ENCODE measurements at places on chromosomes 6 and 20. TPM values are rescaled to one million over a fixed set of nuclear protein-coding genes. Genes with fewer than 3 reads are reported as not detected.

The TJAP1 gene
- total RNA-seq = 10.1 TPM

The RNF217 gene
- 13.4 TPM for total RNA-seq

The TRIM40 gene
- total RNA-seq = not detected

The CCN5 gene
- 1.5 TPM for total RNA-seq

The NKX2-2 gene
- total RNA-seq = not detected

The MEP1A gene
- not detected for total RNA-seq

The DBNDD2 gene
- total RNA-seq = 3.4 TPM

The ANKRD6 gene
- 2.0 TPM for total RNA-seq

The LYRM4 gene
- 14.4 TPM for total RNA-seq

The TDRD6 gene
- 0.12 TPM for total RNA-seq

The ALDH5A1 gene
- total RNA-seq = 1.3 TPM

The PHF10 gene
- 17.5 TPM for total RNA-seq

The GATA5 gene
- 0.50 TPM for total RNA-seq

The FAM162B gene
- 14.1 TPM for total RNA-seq

The EFHC1 gene
- total RNA-seq = 21.6 TPM

The SLC17A2 gene
- total RNA-seq = not detected

The SSTR4 gene
- not detected for total RNA-seq
